ENCODE measurements at places on chromosomes 3 and 15.

- no peak for DNase-seq
These were observed 159.4 kb downstream of the ATP10A start for GRCh38 chr15:25703726-25704125.

- no peak for DNase-seq
These were observed 45.1 kb upstream of the CHMP2B start for GRCh38 chr3:87182023-87182422.

DNA sequence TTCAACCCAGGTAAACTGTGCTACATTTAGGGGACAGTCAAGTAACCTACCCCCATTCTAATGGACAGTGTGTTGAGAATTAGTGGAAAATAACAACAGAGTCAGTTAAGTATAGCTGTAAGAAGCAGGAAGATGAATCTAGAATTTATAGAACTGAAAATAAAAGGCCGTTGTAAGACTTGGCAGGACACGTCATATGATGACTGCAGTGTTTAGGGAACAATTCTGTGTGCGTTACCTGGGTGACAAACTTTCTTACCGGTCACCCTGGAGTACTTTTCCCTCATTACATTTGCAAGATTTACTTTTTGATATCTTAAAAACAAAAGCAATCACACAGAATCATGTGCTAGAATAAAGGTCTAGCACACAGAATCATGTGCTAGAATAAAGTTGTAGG lies 536.3 kb upstream of the ZNF717 start:
- DNase-seq = no peak

- no peak for DNase-seq
These were observed 57.6 kb upstream of the PLXND1 start for GRCh38 chr3:129663930-129664646.

- no peak for DNase-seq
These were observed 105.9 kb upstream of the MLF1 start for GRCh38 chr3:158465074-158465473.

DNA sequence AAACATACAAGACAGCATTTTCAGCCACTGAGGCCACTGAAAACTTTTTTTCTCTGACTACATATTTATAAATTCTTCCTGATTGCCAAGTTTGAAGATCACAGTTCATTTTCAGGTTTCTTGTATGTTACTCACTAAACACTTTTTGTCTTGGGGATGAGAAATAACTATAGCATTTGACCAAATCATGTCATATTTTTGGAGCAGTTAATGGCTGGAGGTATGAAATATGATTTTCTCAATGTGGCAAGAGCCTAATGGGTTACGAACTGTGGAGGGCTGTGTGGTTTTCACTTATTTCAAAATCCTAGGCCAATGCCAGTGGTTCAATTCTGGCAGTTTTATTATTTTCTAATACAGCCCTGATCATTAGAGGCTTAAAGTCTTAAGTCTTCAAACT lies 64.4 kb downstream of the USP13 start:
- DNase-seq = no peak

Data from HAP-1 (cell line).